ENCODE measurements at places on chromosomes 5 and 9.

DNA sequence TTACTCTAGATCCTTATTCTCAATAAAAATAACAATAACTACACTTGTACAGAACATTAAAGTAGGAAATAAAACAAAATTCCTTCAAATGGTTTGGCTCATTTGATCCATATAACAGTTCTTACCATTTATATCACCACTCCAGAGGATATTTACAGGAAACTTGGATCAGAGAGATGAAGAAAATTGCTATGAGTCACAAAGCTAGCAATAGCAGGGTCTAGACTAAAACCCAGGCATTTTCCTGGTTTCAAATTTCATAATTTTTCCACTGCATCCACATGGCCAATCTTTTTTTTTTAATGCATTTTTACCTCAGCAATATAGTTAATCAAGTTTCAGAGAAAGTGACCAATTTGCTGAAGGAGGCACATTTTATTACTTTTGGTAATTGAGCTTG, 299.2 kb downstream of the ELAVL2 start:
- no peak for DNase-seq

DNA sequence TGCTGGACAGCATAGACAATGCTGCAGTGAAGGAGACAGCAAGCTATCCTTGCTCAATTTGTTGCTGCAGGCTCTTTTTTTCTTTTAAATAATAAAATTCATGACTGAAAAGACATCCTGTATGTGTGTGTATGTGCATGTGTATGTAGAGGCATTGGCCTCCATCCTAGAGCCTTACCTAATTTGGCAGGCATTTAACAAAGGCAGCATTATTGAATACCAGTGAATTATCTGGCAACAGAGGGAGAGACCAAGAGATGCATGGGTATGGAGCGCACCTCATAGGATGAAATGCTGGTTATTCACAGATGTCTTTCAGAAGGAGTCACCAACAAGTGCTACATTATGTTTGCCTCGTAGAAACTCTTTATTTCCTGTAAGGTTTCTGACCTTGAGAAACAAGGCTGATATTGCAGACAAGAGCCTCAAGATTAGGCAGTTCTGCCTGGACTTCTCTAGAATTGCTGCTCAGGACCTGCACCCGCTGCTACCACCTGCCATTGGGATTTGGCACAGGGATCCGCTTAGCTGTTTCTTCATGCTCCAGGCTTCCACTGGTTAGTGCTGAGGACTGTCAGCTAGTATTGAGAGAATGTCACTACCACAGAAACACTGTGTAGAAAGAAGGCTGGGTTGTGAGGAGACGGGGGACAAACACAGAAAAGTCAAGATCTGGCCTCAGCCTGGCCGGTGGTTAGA, 247.7 kb upstream of the RFX3 start:
- no peak for DNase-seq

DNA sequence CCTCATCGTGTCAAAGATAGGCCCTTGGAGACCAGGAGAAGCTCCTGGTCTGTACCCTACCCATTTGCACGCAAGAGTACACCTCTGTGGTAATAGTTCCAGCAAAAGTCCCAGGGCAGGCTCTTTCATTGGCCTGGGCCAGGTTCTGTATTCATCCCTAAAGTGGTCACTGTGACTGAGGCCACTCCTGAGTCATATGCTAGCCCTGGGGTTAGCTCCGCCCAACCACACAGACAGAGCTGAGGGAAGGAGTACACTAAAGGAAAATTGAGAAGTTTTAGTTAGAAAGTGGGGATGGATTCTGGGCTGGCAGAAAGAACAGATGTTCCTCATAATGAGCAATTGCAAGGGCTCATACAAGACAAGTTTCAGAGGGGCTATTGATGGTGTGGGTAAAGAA, 206.7 kb downstream of the ARHGAP26 start:
- DNase-seq: no peak

- no peak for DNase-seq
Measured at GRCh38 chr9:81841333-81841732, 86.9 kb upstream of the SPATA31D4 start.

Measured in C1 segment of cervical spinal cord (tissue), 14 donors.